ENCODE measurements at places on chromosomes 7 and 10. TPM values are rescaled to one million over a fixed set of nuclear protein-coding genes. Genes with fewer than 3 reads are reported as not detected.

DNA sequence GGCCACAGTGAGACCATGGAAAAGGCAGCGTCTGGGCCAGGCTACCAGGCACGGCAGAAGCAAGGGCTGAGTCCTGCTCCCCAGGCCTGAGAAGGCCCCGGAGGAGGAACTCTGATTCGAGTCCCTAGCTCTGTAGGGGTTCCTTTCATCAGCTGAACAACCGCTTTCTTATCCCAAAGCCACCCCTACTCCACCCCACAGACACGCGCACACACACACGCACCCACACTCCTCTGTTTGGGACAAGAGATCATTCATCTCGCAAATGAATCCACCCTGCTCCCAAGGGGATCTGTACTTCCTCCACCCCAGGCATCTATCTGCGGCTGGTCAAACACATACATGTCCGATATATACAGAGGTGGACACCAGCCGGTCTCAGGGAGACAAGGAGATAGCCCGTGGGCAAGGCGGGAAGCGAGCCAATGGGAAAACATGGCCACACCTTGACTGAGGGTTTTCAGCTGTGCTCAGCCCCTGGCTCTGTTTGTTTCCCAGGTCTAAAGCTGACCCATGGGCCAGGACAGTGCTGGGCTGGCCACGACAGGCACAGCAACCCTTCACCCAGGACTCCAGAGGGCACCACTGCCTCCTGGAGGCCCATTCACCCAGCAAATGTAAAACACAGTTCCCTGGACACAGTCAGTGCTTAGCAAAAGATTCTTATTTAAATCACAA is 7.3 kb downstream of the ZCCHC24 start:
- no peaks in the 10 kb centered on the region for H3K27me3 ChIP-seq
- peak overlapping the region; percentile 82 for H3K27ac ChIP-seq
- peak; percentile 64 for DNase-seq
- H3K36me3 ChIP-seq: no peaks in the 10 kb centered on the region
- H3K4me3 ChIP-seq: no peak overlapping the region

GRCh38 chr10:76041551-76041950 is 610.1 kb downstream of the LRMDA start:
- no peaks in the 10 kb centered on the region for H3K36me3 ChIP-seq
- no peak overlapping the region for H3K4me3 ChIP-seq
- H3K27me3 ChIP-seq: peaks cover 54% of the 10 kb centered on the region
- no peak overlapping the region for H3K27ac ChIP-seq
- DNase-seq: no peak

DNA sequence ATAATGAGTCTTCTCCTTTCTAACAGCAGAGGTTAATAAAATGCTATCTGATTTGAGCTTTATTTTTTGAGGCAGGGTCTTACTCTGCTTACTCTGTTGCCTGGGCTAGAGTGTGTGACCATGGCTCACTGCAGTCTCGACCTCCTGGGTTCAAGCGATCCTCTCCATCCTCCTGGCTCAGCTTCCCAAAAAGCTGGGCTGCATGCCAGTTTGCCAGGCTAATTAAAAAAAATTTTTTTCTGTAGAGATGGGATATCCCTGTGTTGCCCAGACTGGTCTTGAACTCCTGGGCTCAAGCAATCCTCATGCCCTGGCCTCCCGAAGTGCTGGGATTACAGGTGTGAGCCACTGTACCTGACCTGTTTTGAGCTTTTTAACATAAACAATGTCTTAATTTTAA is 56.7 kb downstream of the SCD start:
- H3K4me3 ChIP-seq: no peak overlapping the region
- H3K27me3 ChIP-seq: no peaks in the 10 kb centered on the region
- H3K36me3 ChIP-seq: no peaks in the 10 kb centered on the region

DNA sequence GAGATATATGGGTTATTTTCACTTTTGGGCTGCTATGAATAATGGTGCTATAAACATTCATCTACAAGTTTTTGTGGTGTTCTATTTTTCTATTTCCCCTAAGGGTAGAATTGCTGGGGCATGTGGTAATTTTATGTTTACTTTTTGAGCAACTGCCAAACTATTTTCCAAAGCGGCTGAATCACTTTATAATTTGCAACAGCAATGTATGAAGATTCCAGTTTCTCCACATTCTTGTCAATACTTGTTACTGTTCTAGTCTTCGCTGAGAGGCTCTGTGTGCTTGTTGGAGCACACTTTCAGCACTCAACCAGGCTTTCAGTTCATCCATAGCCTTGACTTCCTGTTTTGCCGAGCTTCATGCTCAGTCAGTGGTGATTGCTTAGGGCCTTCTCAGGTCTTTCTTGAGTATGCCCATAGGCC is 39.0 kb downstream of the ADK start:
- no peaks in the 10 kb centered on the region for H3K27me3 ChIP-seq
- peak overlapping the region; percentile 75 for H3K27ac ChIP-seq
- peaks cover 81% of the 10 kb centered on the region for H3K4me1 ChIP-seq
- peak overlapping the region; percentile 58 for H3K4me3 ChIP-seq
- DNase-seq: peak; percentile 100

Gene DPYSL4
- 10.9 TPM for total RNA-seq

Gene RBP4
- total RNA-seq: 8.5 TPM

Gene DIP2C
- 3.7 TPM for total RNA-seq

Gene SAMD9L
- 2.8 TPM for total RNA-seq
